ENCODE measurements at places on chromosomes 2 and 18.

DNA sequence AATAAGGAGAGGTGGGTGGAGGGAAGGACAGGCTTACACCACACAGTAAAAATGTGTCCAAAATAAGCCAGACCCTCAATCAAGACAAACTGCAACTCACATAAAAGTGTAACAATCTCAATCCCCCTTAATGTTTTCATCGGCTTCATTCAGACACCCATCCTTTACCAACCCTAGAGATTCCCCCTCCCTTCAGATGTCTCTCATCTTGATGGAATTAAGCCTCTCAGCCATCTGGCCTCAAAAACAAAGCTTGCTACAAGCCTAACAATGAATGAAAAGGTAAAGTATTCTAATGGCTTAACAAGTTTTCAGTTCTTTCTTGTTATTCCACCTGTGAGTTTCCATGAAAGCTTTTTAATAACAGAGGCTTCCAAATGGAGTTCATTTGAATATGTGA lies 5.2 kb downstream of the RTTN start:
- DNase-seq: no peak

GRCh38 chr2:207506426-207506825 lies 23.3 kb upstream of the CREB1 start:
- no peak for DNase-seq

DNA sequence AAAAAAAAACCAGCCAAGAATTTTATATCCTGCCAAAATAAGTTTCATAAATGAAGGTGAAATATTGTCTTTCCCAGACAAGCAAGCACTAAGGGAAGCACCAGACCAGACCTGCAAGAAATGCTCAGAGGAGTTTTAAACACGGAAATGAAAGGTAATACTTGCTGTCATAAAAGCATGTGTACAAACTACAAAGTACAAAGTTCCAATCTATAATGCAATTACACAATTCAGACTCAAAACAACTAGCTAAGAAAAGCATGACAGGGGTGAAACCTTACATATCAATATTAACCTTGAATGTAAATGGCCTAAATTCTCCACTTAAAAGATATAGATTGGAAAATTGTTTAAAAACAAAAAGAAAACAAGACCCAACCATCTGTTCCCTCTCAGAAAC lies 45.0 kb upstream of the ASXL3 start:
- DNase-seq: no peak

DNA sequence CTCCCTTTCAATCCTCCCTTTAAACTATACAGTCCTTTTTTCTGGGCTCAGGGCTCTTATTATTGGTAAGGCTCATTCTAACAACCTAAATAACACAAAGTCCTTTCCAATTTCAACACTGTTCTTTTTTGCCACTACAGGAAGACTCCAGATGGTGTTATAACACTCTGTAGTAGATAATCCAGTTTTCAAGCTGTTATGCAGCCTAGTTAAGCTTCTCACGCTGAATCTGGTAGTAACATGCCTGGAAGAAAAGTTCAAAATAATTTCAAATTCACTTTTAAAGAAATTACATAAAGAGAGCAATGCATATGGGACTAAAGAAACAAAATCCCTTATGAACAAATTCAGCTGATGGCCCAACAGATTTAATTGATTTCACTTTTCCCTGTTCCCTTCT lies 3.2 kb upstream of the MPP4 start:
- no peak for DNase-seq

DNA sequence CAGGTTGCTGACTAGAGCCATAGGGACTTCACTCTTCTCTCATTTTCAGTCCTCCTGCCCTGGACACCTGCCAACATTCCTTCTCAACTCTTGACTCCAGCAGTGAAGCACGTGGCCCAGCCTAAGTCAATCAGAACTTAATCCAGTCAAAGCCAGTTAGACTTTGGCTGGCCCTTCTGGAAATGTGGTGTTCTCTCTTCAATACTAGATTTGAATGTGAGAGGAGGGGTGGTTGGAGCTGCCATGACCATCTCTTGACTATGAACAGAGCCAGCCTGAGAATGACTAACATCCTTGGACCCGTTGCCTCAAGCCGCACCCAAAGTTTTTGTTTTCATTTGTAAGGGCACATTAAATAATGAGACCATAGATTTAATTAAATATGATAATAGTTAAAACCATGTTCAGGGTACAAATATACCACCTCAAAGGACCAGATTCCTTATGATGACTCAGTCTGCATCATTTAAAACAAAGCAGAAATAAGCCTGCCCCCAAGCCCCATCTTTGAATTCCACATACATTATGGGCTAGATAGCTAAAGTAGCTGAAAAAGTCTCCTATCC lies 49.7 kb upstream of the RASGRP3 start:
- DNase-seq: peak; percentile 31

- no peak for DNase-seq
These were observed 4.5 kb upstream of the ASPRV1 start for GRCh38 chr2:69965756-69966445.

DNA sequence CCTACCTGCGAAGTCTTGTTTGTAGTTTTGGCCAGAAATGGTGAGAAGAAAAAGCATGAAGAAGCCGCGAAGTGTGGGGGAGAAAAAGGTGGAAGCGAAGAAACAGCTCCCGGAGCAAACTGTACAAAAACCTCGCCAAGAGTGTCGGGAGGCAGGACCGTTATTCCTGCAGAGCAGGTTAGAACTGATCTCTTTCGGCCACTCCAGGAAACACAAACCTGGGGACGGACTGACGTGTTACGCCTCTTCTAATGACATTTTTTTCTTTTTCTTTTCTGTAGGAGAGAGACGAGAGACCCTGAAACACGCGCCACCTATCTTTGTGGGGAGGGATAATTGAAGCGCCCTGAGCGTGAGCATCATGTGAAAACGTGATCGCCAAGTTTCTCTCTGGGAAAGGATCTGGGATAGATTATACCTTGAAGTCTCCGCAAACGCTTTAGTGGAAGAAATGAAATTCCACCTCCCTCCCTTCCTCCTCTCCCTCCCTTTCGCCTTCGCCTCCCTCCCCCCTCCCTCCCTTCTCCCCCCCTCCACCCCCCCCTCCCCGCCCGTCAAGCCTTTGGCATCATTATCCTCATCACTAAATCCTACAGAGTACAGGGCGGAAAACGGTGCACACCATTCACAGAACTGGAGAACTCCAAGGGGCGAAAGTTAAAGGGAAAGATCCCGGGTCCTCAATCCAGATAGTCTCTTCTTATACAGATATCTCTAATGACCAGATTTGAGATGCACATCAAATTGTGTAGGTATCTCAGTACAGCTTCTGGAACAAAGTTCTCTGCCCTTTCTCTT lies at the start of gene ZEB2:
TSS of gene ZEB2 (minus strand) at position 186 of the 798 bp plus-strand sequence. CDS start 2,769 bp downstream, outside the sequence.
- peak; percentile 29 for DNase-seq

DNA sequence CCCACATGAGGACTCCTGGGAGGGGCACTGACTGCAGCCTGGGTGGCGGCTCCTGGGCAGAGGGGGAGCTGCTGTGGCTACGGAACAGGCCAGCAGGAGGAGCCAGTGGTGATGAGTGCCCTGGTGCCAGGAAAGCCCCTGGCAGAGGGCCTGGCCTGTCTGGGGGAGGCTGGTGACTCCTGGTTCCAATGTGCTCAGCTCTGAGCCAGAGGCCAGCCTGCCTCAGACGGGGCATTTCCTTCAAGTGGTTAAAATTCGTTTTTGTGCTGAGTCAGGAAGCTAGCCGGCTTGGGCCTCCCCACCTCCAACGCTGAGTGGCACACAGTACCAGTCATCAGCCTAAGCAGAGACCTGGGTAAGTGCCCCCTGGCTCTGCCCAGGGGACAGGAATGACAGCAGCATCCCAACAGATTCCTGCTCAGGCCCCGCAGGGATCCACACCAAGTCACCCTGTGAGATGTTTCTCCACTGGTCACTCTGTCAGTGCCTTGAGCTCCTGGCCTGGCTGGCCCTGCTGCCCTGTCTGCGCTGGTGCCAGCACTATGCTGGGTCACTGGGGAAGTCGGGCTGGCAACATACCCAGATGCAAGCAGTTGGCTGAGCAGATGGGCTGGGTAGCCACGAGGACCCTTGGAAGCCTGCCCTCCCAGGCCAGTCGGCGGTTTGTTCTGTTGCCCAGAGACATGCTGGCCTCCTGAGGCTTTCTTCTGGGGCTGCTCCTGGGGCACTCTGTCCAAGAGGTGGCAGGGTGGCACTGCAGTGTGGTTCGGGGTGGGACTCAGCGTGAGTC lies 7.1 kb upstream of the KLF11 start:
- peak; percentile 46 for DNase-seq

DNA sequence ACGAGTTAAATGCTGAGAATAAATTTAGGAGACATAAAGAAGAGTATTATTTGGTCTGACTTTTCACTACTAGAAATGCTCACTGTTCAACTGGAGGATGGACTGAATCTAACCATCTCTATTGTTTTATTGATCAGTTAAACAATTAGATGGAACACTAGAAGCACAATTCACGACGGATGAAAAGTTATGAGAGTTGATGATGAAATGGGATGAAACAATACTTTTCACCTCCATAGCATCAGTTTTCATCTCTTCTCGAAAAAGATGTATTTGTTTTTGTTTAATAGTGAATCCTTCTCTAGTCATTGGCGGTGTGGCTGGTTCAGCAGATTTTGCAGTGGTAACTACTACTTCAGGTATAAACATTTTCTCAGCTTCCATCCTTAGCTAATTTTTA lies 19.3 kb downstream of the TTN start:
- DNase-seq: no peak

- DNase-seq: no peak
These were observed 32.3 kb downstream of the CARF start for GRCh38 chr2:202944408-202944807.

- DNase-seq: peak; percentile 31
These were observed 37.7 kb downstream of the RPIA start for GRCh38 chr2:88729061-88729745.

DNA sequence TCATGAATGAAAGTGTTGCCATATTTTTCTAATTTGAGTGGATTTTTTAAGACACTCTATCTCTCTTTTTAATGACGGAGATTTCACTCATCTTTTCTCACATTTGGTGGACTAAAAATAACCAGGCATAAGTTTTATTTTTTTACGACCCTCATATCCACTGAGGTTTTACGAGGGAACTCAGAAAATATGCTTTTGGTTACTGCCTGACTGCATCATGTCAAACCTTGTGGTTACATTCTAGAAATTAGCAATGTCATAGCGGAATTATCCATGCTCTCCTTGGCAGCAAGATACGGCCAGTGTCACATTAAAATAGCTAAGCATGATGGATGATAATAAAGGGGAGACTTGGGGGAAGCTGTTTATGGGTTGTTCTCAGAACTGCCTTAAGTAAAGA lies 428.6 kb upstream of the FSHR start:
- DNase-seq: no peak

- no peak for DNase-seq
These were observed 264.0 kb upstream of the CXCR4 start for GRCh38 chr2:136381722-136382633.

- no peak for DNase-seq
These were observed 26.2 kb upstream of the SPOPL start for GRCh38 chr2:138475277-138475776.

DNA sequence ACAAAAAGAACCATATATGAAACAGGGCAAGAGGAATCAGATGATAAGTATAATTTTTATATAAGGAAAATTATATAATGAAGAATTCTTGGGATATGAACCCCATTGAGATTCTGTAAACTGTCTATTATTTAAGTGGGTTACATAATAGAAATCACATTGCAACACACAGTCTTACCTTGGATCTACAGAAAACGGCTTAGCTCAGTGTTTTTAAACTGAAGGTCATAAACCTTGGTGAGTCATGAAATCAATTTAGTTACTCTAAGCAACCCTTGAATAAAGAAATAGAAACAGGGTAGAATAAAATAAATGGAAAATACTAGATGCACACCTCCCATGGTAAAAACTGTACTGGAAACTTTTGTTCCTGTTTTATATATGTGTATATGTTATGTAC lies 50.7 kb downstream of the METTL8 start:
- DNase-seq: no peak

- no peak for DNase-seq
These were observed 8.3 kb upstream of the MTIF2 start for GRCh38 chr2:55277310-55277709.

- DNase-seq: no peak
These were observed 128.7 kb downstream of the RNF144A start for GRCh38 chr2:7045601-7046590.

DNA sequence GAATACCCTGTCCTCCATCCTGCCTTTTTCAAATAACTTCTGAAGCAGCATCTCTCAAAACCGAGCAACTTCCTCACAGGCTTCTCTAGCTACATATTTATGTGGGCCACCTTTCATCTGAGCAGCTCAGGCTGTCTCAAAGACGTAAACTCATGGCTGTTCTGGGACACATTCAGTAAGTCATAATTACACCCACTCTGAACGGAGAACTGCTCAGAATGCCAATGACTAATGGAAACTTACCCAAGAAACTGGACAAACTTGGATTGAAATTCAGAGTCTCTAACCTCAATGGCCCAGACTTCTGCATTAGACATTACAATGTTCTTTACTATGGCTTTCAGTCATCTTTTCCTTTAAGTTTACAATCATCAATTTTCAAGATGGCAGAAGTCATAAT lies 145.2 kb downstream of the RAD51AP2 start:
- DNase-seq: no peak

DNA sequence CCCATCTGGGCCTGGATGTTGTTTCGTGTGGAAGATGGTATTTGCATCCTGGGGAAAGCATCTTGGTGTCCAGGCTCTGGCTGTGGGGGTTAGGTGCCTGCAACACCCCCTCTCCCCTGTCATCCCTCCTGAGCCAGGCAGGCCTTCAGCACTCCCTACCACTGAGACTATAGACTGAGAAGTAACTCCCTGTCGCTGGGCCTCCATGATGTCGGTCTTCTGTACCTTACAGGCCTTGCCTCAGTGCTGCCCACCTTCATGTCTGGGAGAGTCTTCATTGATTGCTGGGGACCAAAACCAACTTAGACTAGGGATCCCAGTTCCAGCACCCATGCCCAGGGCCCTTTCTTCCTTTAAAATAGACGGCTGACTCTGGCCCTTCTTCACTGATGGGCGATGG lies 33.1 kb upstream of the DNMT3A start:
- DNase-seq: no peak

GRCh38 chr18:64562651-64563050 lies 413.8 kb upstream of the LINC00305 start:
- no peak for DNase-seq

- DNase-seq: no peak
These were observed 54.6 kb downstream of the FANCL start for GRCh38 chr2:58186501-58186900.

DNA sequence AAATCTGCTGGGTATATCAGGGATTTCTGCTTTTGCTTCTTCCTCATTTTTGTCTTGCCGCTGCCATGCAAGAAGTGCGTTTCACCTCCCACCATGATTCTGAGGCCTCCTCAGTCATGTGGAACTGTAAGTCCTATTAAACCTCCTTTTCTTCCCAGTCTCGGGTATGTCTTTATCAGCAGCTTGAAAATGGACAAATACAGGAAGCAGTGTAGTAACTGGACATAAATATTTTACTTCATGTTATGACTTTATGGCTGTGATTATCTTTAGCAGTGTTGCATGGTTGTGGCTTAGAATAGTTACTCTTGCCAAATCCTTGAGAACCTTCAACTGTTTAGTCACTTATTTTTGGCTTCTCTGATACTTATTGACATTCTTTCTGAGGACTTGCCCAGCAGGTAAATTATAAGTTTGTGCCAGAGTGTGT lies 66.2 kb upstream of the DLX2 start:
- no peak for DNase-seq
